Stimulated activated CD8-positive, alpha-beta memory T cell treated with anti-CD3 and anti-CD28 coated beads, Interleukin-2, amount 100 ng/mL, for 1 hour (primary cell): ENCODE measurements at places on chromosomes 6 and 20.

DNA sequence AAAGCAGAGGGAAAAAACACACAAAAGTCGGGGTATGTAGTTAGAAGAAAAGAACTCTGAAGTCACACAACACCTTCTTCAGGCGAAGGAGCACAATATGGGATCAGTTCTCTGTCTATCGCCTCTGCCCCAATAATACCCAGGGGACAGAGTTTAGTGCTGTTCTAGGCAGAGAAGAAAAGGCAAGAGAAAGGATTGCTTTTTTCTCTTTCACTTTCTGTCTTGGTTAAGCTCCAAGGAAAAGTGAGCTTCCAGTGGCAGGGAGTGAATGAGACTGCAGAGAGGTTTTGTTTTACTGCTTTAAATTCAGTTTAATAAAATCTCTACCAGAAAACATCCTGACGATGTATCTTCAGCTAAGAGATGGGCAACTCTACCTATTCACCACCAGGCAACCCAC, 86.6 kb upstream of the STXBP5 start:
- DNase-seq: no peak

- DNase-seq: no peak
Measured at GRCh38 chr20:57282670-57283361, 16.4 kb upstream of the BMP7 start.

DNA sequence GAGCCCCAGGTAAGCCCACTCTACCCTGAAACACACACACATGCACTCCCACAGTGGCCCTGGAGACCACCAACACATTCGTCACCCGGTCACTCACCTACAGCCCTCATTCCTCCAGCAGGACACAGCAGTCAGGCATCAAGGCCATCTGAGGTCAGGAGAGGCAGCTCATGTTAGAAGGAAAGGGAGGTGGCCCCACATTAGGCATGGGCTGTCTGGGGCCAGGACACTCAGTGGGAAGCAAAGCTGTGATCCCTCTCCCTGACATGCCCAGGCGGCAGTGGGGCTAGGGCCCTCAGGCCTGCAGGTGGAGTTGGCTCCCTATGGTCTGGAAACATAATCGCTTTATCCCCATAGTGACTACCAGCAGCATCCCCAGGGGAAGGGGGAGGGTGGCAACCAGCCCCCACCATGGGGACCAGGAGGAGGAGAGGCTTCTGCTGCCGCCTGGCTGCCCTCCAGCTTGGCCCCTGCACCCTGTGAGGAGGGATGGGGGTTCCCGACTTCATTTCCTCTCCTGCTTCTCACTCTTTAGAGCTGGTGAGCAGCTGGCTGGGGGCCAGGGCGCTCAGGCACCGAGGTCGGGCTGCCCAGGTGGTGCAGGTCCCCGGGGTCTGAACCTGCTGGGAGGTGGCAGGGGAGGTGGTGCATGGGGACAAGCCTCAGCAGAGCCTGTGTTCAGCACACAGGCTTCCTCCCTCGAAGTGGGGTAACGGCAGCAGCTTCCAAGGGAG, 76.6 kb upstream of the CST7 start:
- DNase-seq: no peak

- no peak for DNase-seq
Measured at GRCh38 chr20:62441987-62442539, 14.7 kb upstream of the RBBP8NL start.

DNA sequence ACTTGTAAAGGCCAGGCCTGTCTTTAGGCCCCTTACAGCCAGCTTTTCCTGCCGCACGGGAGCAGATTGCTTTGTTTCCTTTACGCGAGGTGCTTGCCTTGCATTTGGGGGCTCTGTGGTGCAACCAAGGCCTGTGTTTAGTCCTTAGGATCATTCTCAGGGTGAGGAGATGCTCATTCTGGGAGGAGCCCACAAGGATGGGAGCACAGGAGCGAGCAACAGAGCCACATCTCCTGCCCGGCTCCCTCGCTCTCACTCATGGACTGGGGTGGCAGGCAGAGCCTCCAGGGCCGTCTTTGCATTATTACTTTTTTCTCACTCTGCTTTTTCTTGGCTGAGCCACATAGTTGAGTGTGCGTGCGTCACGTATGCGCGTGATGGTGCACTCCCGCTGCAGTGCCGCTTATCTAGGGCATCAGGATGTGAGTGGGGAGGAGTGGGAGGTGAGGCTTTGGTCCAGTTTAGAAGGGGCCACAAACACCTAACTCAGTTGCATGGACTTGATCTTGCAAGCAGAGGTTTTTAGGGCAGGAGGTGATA, 19.1 kb downstream of the DYNLRB1 start:
- DNase-seq: no peak

- DNase-seq: no peak
Measured at GRCh38 chr6:108766886-108767285, 81.3 kb upstream of the ARMC2 start.

GRCh38 chr6:143894655-143895054, 30.4 kb downstream of the ZC2HC1B start:
- no peak for DNase-seq

DNA sequence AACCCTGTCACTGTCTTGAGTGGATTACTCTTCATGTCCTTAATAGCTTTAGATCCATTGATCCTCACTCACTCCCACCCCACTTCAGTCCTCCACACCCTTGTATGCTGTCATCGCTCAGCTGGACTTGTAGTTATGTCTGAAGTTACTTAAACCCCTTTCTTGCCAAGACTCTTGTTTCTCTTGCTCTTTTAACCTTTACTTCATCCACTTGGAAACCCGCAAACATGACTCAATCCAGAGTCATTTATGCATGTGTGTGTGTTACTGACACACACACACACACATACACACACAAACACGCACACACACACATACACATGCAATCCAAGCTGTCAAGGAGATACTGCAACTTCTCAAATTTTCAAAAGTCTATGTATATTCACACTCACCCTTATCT, 341.8 kb downstream of the SYNE1 start:
- DNase-seq: no peak

DNA sequence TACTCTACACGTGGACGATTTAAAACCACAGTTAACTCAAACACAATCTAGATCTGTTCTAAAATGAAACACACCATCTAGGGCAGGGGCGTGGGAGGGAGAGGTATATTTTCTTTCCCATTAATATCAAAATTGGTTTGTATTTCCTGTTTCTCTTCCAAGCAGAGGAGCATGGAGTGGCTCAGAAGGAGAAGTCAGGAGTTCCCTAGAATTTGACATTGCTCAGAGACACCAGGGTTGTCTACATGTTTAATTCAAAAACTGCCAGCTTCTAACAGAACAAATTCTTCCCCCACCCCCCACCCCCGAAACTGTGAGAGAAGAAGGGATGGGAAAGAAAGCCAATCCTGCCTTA, 2.3 kb downstream of the PREX1 start:
- no peak for DNase-seq

- no peak for DNase-seq
Measured at GRCh38 chr6:153012856-153013255, 10.3 kb upstream of the MTRF1L start.
